GM04503 (cell line): ENCODE measurements at places on chromosomes 16 and 17.

- no peak for DNase-seq
These were observed 25.3 kb downstream of the CMIP start for GRCh38 chr16:81469710-81470535.

DNA sequence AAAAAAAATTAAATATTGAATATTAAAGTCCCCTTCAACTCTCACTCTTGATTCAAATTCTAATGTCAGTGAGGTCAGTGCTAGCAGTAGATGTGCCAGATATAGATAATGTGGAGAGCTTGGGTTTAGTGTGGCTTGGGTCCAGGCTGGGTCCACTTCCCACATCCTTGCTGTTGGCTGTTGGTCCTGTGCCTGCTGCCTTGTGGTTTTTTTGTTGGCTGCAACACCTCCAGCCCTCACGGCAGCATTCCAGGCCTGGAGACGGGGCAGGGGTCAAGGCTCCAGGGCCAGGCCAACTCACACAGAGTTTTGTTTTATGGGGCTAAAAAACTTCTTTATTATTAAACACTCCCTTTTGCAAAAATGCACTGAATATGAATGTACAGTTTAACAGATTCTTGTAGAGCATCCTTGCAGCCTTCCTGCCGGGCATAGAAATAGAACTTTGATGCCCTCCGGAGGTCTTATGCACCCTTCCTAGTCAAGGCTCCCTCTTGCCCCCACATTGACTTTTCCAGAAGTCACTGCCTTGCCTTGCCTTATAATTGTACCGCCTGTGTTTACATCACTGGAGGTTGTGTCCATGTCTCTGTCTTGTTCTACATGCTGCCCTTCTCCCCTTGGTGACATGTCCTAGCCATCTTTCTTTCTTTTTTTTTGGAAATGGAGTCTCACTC lies 25.5 kb upstream of the MYO15B start:
- DNase-seq, result peak; percentile 75

GRCh38 chr17:78510141-78511075 lies 66.8 kb downstream of the DNAH17 start:
- no peak for DNase-seq

- no peak for DNase-seq
These were observed 589 bp downstream of the CLCN7 start for GRCh38 chr16:1474082-1474795.

GRCh38 chr16:67846063-67846319 lies 742 bp upstream of the NUTF2 start:
- no peak for DNase-seq

DNA sequence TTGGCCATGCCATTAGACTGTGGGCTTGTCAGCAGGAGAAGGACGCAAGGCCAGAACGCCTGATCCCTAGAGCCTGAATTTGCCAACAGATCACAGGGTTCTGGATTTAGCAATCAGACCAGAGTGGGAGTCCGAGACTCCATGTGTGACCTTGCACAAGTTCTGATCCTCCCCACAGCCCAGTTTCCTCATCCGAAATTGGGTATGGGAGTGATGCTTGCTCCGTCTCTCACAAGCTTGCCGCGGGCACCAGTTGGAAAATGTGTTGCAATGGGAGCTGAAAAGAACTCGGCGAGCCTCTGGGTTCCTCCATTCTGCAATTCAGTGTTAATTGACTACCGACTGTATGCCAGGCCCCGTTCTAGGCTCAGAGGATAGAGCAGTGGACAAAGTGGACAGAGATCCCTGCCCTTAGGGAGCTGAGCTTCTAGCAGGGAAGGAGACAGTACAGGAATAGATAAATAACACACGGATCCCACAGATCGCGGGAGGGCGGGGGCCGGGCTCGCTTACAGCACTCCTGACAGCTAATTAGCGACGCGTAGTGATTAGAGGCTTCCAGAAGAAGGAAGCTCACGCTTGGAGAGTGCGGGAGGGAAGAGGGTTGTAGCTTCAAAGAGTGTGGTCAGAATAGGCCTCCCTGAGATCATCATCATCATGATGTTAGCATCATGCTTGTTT lies 150.4 kb upstream of the CIBAR2 start:
- no peak for DNase-seq

- DNase-seq, result no peak
These were observed 664 bp downstream of the NQO1 start for GRCh38 chr16:69725480-69726312.

GRCh38 chr17:79979816-79980215 lies 55.9 kb downstream of the TBC1D16 start:
- no peak for DNase-seq
